ENCODE measurements at places on chromosomes 16 and 17.

DNA sequence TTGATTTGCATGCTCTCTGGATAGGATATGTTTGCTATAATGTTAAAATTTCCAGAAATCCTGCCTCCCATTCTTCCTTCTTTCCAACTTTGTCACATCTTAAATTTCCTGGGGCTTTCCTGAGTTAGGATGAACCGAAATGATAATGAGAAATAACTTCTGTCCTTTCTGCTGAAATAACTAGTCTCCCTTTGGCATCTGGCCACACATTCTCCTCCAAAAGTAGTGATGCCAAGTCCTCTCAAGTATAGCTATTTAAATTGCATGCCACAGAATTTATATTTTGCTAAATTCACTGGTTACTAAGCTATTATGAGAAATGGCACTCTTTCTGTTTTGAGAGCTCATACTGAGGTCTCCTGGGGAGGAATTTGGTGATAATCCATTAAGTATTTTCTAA is 30.6 kb downstream of the FAM20A start:
- no peak for DNase-seq

DNA sequence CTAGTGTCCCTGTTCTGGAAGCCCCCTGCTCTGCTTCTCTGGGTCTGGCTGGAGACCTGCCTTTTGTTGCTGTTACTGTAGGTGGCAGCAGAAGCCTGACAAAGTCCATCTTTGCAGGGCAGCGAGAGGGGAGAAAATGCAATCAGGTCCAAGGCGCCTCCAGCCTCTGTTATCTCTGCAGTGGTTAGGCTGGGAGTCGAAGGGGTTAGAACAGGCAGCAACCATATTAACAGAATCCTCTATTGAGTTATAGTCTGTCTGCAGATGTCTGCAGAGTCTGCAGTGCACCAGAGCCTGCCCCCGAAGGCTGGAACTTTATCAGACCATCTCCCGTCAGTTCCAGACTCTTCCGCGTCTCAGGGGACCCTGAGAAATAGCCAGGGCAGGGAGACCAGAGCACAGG is 404.9 kb upstream of the EEF2KMT start:
- no peak for DNase-seq

- DNase-seq = no peak
Observed at GRCh38 chr17:2013994-2014317, 11.2 kb downstream of the RTN4RL1 start.

DNA sequence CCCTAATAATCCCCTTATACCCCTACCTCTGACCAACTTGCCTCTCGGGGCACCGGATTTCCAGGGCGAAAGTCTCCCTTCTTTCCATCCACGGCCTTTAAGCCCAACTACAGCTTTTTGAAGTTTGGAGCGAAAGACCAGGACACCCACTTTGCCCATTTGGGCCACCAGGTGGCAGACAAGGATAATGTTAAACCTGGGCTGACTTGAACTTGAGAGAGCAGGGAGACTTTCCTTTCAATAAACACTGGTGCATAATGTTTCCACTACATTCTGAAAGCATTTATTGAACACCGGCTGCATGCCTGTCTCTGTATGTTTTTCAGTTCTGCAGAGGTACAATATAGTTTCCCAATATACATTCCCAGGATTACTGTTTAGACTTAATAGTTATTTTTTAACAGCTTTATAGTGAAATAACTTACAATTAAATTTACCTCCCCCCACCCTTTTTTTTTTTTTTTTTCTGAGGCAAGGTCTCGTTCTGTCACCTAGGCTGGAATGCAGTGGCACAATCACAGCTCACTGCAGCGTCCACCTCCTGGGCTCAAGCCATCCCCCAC is 6.9 kb upstream of the CES3 start:
- no peak for DNase-seq

DNA sequence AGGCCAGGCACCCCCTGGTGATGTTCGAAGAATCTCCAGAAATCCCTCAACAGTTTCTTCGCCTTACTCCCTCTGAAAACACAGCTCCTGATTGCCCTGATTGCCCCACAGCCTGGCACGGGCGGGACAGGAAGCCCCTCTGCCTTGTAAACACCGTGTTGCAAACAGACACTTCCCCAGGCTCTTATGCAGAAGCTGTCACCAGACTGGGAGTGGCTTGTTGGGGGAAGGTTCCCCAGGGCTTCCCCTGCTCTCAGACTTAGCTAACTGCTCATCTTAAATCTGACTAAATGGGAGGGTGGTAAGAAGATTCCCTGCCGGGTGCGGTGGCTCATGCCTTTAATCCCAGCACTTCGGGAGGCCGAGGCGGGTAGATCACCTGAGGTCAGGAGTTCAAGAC is 11.2 kb downstream of the PIK3R5 start:
- DNase-seq = no peak

GRCh38 chr16:22973522-22973921 is 159.6 kb downstream of the HS3ST2 start:
- DNase-seq = no peak

DNA sequence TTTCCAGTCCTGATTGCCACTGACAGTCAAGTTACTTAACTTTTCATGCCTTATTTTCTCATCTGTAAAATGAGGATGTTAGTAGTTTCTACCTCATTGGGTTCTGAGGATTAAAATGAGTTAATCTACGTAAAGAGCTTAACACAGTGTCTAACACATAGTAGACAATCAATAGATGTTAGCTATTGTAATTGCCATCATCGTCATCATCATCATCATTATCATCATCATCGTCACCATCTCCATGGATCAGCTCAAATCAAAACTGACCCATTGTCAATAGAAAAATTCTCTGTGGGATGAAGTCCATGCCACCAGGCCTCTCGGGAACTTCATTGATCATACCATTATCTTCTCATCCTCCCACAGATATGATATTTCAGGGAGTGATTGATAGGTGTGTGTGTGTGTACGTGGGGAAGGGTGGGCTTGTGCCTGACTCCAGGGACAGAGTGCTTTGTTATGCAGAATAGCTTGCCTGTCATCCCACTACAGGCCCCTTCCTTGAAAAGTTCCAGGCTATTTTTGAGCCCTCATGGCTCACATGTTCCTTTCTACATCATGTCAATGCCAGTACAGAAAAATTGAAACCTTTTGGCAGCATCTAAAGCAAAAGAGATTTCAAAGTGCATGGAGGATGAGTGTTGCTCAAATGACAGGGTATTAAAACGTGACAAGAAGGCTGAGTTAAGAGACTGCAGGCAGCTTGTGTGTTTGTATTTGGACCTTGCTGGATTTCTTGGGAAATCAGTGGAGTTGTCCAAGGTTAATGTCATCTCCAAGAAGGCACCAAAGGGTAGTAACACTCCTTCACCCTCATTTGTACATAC is 133.9 kb downstream of the PRKCB start:
- no peak for DNase-seq

DNA sequence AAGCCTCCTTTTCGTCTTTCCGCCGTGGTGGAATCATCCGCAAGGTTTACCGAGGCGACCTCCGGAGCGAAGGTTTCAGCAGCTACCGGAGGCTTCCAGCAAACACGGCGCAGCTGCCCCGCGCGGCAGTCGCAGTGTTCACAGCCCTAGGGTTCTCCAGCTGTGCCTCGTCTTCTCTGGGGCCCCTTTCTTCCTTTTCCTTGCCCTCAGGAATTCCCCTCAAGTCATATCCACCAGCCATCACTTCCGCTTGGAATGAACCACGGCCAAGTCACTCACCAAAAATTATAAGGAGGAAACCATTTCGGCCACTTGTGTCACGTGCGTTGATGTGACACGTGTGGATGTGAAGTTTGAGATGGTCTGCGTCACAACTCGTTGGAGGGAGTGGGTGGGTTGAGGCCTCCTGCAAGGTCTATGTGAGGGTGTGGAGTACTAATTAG is 636 bp upstream of the ERN1 start:
- no peak for DNase-seq

DNA sequence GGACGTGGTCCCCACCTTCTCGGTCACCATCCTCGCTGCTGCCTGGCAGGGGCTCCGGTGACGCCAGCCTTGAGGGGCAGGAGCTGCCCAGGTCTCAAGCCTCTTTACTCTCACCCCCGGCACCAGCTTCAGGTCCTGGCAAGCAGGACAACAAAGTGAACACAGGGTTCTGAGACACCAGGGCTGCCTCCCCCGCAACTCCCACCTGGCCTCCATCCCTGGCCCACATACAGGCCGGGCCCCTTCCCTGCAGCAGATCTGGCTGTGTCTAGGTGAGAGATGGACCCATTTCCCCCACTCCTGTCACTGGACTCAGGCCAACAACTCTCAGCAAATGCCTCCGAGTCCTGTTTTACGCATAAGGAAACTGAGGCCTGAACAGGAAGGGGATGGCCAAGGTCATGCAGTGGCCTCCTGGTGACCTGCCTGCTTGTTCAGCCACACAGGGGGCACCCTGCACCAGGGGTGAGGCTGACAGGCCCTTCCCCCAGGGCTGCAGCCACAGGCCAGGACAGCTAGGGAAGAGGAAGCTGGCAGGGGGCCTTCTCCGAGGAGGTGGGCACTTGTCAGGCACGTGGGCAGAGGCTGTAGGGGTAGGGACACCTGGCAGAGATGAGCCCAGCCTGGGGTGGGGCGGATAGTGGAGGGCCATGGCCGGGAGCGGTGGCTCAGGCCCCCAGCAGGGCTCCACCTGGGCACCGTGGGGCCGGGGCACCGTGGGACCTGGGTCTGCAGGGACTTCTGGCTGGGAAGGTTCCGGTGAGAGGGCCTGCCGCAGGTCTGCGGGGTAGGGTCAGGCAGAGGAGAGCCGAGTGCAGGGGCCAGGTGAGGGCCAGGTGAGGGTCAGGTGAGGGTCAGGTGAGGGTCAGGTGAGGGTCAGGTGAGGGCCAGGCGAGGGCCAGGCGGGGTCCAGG is 46.7 kb upstream of the PVALEF start:
- DNase-seq = no peak
